Activated T-helper 1 cell treated with anti-CD3 and anti-CD28 coated beads, Interleukin-12 subunit alpha, Interleukin-12 subunit beta, Interleukin-2, Interleukin-4 antibody, amounts not matched to agents 30 ng/mL and 10 ng/mL and 1 ng/mL, durations not matched to agents 14 hours and 24 hours and 36 hours (primary cell): ENCODE measurements at places on chromosomes 13 and 19.

DNA sequence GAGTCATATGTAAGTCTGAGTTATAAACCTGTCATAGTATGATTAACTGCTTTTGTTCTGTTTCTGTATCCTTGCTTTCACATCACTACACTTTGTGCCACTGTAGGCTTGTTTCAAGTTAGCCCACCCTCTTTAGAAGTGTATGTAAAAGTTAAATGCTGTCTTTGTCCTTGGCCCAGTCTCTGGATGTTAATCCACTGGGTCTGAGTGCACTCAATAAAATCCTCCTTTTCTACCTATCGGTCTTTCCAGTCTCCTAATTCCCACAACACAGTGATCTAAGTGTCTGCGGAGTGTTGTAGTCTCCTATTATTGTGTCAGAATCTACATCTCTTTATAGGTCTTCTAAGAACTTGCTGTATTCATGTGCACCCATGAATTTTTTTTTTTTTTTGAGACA lies 14.1 kb downstream of the ZNF429 start:
- no peak overlapping the region for H3K27ac ChIP-seq
- DNase-seq = no peak
- H3K4me3 ChIP-seq = no peak overlapping the region
- peaks cover 21% of the 10 kb centered on the region for H3K36me3 ChIP-seq

- H3K4me1 ChIP-seq = peaks cover 6% of the 10 kb centered on the region
- no peaks in the 10 kb centered on the region for H3K27me3 ChIP-seq
- H3K36me3 ChIP-seq = no peaks in the 10 kb centered on the region
- no peak overlapping the region for H3K4me3 ChIP-seq
Observed at GRCh38 chr13:112741835-112742570, 52.2 kb downstream of the ATP11A start.

DNA sequence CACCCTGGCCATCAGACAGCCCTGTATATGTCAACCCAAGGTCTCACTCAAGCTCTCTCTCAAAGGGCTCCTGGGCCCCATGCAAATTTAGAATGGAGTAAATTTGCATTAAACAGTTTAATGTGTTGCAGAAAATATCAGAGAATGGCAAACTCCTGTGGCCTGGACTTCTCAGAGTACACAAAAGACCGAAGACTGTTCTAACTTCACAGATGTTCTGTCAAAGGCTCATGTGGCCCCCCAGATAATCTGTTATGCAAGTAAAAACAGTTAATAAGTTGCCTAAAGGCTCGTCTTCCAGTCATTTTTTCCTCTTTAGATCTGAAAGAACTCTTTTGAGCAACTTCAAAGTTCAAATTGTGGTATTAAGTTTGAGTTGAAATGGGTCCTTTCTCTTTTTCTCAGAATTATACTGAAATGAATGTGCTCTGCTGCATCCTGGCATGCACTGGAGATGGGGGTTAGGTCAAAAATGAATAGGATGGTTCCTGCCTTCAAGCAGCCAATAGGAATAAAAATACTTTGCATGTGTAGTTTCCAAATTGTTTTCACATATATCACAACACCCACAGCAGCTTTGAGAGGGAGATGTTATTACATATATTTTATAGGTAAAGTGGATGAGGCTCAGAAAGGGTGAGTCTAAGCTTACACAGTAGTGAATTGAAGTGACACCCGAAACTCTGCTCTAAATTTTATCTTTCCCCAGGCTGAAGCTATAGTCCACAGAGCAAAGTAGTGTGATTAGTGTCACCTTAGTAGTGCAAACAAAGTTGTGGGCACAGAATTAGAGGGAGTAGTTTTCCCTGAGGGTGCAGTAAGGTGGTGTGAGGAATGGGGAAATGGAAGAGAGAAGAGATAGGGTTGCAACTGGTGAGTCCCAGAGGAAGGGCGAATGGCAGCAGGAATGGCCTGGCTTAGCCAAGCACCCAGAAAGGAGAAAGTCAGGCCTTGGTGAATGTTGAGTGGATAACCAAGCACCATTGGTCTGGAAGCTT lies 205.0 kb upstream of the RFC3 start:
- peaks cover 46% of the 10 kb centered on the region for H3K4me1 ChIP-seq
- peak; percentile 8 for DNase-seq
- no peaks in the 10 kb centered on the region for H3K36me3 ChIP-seq
- H3K27me3 ChIP-seq = peaks cover 2% of the 10 kb centered on the region

DNA sequence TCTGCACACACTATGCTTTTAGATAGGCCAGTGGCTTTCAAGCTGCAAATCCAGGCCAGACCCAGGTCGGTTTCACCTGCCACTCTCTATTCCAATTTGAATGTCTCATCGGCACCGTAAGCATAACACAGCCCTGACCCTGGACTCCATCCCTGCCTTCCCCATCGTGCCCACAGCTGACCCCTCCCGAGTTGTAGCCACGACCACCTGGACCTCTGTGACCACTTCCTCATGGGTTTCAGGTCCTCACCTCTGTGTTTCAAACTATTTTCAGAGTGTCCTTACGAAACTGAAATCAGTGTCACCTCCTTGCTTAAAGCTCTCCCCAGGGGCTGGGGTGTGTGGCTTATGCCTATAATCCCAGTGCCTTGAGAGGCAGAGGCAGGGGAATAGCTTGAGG lies 9.0 kb upstream of the HSH2D start:
- no peak overlapping the region for H3K27ac ChIP-seq
- H3K27me3 ChIP-seq = no peaks in the 10 kb centered on the region
- peaks cover 29% of the 10 kb centered on the region for H3K4me1 ChIP-seq
- peaks cover 54% of the 10 kb centered on the region for H3K36me3 ChIP-seq
- H3K4me3 ChIP-seq = no peak overlapping the region
- DNase-seq = no peak

- peaks cover 46% of the 10 kb centered on the region for H3K36me3 ChIP-seq
- no peaks in the 10 kb centered on the region for H3K27me3 ChIP-seq
- DNase-seq = no peak
- H3K27ac ChIP-seq = no peak overlapping the region
- no peak overlapping the region for H3K4me3 ChIP-seq
Observed at GRCh38 chr13:97986835-97987234, 33.4 kb downstream of the IPO5 start.

DNA sequence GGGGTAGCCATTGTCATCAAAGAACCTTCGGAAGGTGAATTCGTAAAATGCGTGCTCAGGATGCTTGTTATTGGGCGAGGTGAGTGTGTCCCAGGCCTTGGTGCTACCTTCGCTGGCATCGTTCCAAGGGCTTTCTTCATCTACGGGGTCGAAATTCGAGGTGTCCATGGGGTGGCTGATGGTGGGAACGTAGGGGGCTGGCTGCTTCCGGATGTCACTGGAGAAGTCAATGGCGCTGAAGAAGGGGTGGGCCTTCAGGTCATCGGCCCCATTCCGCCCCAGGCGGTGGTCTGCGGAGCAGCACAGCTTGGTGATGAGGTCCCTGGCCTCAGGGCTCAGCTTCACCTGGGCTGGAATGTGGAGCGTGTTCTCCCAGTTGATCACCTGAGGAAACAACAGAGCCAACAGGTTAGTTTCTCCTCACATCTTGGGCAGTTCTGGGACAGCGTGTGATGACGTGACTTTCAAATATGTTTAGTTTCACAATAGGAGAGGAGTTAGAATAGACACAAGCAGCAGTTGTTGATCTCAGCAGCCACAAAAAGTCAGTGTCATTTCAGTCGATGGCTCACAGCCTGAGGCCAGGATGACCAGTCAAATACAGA lies 72.5 kb upstream of the XPO4 start:
- no peaks in the 10 kb centered on the region for H3K36me3 ChIP-seq
- H3K4me3 ChIP-seq = no peak overlapping the region
- H3K4me1 ChIP-seq = no peaks in the 10 kb centered on the region
- DNase-seq = no peak
- no peaks in the 10 kb centered on the region for H3K27me3 ChIP-seq

DNA sequence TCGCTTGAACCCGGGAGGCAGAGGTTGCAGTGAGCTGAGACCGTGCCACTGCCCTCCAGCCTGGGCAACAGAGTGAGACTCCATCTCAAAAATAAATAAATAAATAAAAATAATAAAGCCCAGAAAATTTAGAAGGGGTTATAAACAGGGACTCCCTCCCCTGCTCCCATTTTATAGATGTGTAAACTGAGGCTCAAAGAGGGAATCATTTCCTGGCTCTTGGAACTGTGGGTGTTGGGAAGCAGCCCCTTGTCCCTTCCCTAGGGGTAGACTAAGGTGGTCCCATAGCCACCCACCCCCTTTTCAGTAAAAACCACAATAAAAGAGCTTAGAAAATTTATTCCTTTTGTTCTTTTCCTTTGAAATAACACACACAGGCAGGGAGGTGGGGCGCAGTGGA lies 6.2 kb upstream of the SLC25A41 start:
- H3K4me1 ChIP-seq = no peaks in the 10 kb centered on the region
- no peaks in the 10 kb centered on the region for H3K36me3 ChIP-seq
- H3K27ac ChIP-seq = no peak overlapping the region

GRCh38 chr13:110472904-110473563 lies 88.5 kb downstream of the RAB20 start:
- H3K27ac ChIP-seq = no peak overlapping the region
- H3K4me3 ChIP-seq = no peak overlapping the region
- H3K27me3 ChIP-seq = peaks cover 6% of the 10 kb centered on the region
- peaks cover 4% of the 10 kb centered on the region for H3K4me1 ChIP-seq

- H3K27me3 ChIP-seq = peaks cover 2% of the 10 kb centered on the region
- H3K4me1 ChIP-seq = no peaks in the 10 kb centered on the region
- H3K27ac ChIP-seq = no peak overlapping the region
- H3K4me3 ChIP-seq = no peak overlapping the region
Observed at GRCh38 chr19:5281588-5281987, 59.0 kb downstream of the PTPRS start.

GRCh38 chr13:110726726-110727125 lies 13.2 kb downstream of the ING1 start:
- peaks cover 3% of the 10 kb centered on the region for H3K36me3 ChIP-seq
- H3K27me3 ChIP-seq = peaks cover 10% of the 10 kb centered on the region
- H3K4me3 ChIP-seq = peak overlapping the region; percentile 20
- DNase-seq = peak; percentile 43
- H3K4me1 ChIP-seq = peaks cover 20% of the 10 kb centered on the region
